Mesothelial cell of epicardium (in vitro differentiated cells): ENCODE measurements at places on chromosomes 16 and 17.
A peak's percentile ranks its signal among the peaks of the same experiment; 100 is the strongest.

GRCh38 chr16:10681310-10682308, 13.1 kb downstream of the TEKT5 start:
- no peak for DNase-seq

- no peak for DNase-seq
Measured at GRCh38 chr17:45747911-45748310, 36.2 kb upstream of the CRHR1 start.

GRCh38 chr17:31008374-31009041, 37.7 kb downstream of the RNF135 start:
- peak; percentile 75 for DNase-seq

DNA sequence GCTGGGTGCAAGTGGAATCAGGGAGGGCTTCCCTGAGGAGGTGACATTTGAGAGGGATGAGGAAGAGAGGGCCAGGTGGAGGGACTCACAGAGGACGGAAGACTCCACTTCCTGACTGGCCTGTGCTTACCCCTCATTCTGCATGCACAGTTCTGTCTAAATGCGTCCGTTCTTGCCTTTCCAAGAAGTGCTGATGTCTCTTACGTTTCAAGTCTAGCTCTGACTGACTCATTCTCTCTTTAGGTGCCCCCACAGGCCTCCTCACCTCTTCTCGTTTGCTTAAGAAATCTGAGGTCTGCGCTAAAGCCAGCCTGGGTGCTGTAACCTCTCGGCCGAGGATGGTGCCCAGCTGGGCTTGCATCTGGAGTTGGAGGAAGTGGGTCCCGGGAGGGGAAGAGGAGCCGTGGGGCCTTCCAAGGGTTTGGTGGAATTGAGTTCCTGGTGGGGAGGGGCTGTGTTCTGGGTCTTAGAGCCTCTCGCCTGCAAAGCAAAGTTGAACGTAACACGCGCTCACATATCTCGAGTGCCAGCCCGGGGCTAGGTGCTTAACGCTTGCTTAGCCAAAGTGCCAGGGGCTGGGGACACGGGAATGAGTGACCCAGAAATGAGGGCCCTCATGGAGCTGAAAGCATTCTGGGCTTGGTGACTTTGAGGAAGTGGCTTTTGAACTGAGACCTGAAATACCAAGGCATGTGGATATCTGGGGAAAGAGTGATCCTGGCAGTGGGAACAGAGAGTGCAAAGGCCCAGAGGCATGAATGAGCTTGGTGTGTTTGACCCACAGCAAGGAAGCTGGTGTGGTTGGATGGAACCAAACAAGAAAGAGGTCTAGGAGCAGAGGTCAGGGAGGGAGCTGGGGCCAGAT, 4.8 kb downstream of the IL4R start:
- DNase-seq, result no peak

- DNase-seq, result no peak
Measured at GRCh38 chr17:44575403-44575802, 18.1 kb downstream of the FZD2 start.

GRCh38 chr17:68349157-68349556, 57.9 kb downstream of the ARSG start:
- no peak for DNase-seq
